Stimulated activated CD8-positive, alpha-beta memory T cell treated with anti-CD3 and anti-CD28 coated beads, Interleukin-4, amount 100 ng/mL, for 1 hour (primary cell): ENCODE measurements at places on chromosomes 11 and 22.

GRCh38 chr11:44785856-44786607 is 59.3 kb downstream of the TSPAN18 start:
- no peak for DNase-seq

DNA sequence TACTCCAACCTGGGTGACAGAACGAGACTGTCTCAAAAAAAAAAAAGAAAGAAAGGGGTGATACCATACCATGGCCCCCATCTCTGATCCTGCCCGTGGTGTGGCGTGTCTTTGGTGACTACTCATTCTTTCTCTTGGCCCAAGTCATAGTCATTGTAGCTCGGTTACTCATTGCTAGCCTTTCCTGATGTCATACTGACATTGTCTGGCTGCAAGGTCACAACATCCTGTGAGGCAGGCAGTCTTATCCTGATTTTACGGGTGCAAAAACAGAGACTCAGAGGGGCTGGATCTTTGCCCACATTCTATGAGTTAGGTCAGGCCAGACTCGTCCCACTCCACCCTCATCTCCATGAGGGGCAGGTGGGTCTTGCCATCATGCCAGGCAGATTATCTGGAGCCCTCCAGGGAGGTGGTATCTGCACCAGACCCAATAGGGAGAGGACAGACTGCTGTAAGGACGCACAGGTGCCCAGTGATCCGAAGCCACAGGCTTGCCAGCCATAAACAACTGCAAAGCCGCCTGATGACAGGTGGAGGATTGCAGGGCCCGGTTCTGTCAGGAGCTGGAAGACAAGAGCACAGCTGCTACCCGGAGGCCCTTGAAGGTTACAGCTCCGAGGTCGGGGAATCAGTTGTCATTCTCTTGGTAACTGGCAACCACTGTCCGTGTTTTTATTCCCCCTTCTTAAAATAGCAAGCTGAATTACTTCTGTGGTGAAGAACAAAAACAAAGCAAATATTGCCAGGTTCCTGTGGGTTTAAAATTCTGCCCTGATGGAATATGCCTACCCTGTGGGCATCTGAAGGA is 13.8 kb downstream of the TOM1 start:
- DNase-seq = no peak

DNA sequence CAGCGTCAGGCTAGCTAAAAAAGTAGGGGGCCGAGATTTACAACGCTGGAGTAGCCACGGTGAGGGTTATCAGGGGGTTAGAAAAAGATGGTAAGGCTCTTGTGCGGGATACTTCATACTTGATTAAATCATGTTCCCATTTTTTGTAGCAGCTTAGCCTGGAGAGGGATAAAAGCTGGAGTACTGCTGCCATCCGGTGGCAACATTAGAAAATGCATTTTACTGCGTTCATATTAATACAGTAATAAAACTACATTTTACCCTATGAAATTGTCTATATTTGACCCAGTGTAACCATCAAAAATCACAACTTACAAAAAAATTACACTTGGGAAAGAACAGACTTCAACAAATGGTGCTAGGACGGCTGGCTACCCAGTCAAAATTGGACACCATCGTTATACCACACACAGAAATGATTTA is 17.3 kb downstream of the RPUSD4 start:
- DNase-seq = no peak

DNA sequence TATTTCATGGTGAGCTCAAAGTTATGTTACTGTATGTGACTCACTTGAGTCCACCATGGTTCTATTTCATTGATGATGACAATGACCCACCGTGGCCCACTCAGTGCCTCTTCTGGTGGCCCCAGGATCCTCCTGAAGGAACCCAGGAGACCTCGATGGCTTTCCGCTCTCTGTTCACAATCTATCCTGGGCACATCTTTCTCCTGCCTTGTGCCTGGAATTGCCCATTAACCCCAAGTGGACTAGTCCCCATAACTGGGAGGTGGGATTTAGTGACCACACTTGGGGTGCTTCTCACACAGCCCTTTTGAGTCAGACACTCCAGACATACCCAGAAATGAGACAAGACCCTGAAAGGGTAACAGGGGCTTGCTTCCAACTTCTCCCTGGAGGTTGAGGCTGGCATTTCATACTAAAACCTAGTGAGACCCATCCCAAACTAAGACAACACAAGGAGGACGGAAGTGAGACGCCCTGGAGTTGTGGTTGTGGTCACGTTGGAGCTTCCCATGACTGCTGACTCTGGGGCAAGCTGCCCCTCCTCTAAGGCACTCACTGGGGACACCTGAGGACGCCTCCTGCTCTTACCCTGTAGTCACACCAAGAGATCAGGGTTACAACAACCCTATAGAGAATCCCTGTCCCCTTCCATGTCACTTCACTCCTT is 22.1 kb downstream of the IGLL5 start:
- DNase-seq = no peak

GRCh38 chr11:68255526-68255925 is 16.2 kb downstream of the C11orf24 start:
- DNase-seq = no peak

DNA sequence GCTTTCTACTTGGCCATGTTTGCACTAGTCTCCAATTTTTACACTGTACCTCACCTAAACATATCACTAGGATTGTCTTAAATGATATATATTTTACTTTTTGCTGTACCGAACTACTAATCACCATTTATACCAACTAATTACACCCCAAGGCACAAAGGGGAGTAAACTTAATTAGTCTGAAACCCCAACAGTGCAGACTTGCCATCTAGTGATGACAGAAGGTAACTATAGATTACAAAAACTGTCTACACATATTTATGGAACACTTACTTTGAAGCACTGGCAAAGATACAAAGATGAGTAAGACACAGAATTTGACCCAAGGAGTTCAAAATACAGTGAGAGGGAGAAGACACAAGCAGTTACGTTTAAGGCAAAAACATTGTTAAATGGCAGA is 139.7 kb downstream of the CNTN5 start:
- no peak for DNase-seq

- DNase-seq = no peak
Measured at GRCh38 chr11:4551346-4551979, 6.5 kb downstream of the OR52M1 start.

GRCh38 chr11:134052988-134053945 is 15.6 kb upstream of the JAM3 start:
- no peak for DNase-seq

GRCh38 chr11:81963018-81963417 is 770.6 kb downstream of the FAM181B start:
- no peak for DNase-seq

DNA sequence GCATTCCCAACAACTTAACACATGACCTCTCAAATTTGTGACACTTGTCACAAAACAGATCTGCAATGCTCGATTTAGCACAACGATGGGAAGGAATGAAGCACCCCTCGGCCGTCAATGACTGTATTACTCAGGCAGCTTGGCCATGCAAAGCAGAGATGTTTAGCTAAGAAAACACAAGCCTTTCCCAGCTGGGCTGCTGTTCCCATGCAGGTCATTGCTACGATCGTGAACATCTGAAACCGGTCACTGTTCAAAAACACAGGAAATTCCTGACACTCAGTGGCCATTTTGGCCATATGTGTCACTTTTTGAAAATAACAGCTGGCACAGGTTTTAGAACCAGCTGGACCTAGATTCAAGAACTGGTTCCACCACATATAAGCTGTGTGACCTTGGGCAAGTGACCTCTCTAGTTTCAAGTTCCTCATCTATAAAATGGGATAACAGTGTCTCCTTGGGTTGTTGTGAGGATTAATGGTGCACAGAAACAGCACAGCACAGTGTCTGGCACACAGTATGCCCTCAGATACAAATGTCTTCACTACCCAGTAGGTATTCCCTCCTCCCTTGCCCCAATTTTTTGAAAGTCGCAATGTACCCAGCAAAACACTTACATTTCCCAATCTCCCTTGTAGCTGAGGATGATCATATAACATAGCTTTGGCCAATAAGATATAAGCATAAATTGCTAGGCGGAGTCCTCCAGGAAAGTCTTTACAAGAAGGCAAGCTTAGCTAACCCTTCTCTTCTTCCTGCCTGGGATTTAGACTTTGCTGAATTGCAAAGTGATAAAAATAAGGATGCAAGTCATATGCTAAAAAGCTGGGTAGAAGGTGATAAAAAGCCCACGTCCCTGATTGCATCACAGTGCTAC is 93.1 kb downstream of the C11orf58 start:
- no peak for DNase-seq

GRCh38 chr11:119885861-119886567 is 157.0 kb upstream of the NECTIN1 start:
- DNase-seq = no peak

- DNase-seq = no peak
Measured at GRCh38 chr22:42644422-42645340, 4.3 kb upstream of the ATP5MGL start.

- no peak for DNase-seq
Measured at GRCh38 chr11:77141034-77141433, 13.0 kb downstream of the MYO7A start.

GRCh38 chr22:35739076-35739930 is 21.6 kb downstream of the APOL5 start:
- no peak for DNase-seq

- DNase-seq = no peak
Measured at GRCh38 chr11:3133261-3134217, 31.6 kb downstream of the OSBPL5 start.

- DNase-seq = no peak
Measured at GRCh38 chr11:122871302-122871701, 11.3 kb upstream of the JHY start.

- DNase-seq = no peak
Measured at GRCh38 chr11:90884181-90884580, 661.3 kb upstream of the CHORDC1 start.

GRCh38 chr11:64842851-64843685 is 1.4 kb downstream of the CDC42BPG start:
- no peak for DNase-seq

DNA sequence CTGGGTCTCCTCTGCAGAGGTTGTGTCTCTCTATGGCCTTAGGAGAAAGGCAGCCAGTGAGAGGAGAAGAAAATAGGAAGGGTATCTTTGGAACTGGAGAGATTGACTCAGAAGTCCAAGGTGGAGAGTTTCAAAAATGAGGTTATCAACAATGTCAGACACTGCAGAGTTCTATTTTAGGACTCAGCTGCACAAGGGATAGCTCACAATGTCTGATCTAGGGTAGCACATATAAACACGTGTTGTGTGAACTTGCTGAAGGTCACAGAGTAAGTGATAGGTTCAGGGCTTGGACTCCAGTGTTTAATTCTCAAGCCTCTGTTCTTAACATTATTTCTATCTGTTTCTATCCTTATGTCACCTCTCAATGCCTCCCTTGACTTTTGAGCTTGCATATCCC is 305.0 kb upstream of the LARGE1 start:
- DNase-seq = no peak

DNA sequence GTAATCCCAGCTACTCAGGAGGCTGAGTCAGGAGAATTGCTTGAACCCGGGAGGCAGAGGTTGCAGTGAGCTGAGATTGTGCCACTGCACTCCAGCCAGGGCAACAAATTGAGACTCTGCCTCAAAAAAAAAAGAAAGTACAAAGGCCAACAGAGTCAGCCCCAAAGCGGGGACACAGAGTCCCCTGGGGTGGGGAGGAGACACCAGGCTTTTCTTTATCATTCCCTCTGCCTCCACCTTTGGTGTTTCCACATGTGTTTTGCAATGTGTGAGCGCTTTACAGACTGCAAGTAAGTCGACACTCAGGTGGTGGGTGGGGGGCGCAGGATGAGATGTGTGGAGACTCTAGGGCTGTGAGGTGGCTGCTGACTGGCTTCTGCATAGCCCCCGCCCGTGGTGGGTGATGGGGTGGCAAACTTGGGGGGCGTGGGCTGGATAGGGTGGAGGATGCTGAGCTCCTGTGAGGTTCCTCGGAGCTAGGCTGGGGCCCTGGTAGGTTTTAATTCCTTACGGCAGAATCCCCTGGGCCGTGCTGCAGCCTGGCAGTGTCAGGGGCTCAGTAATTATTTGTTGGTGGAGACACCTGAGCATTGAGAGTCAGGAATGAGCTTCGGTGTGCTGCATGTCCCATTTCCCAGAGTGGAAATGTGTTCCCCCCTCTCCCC is 177.2 kb downstream of the CTTN start:
- no peak for DNase-seq

DNA sequence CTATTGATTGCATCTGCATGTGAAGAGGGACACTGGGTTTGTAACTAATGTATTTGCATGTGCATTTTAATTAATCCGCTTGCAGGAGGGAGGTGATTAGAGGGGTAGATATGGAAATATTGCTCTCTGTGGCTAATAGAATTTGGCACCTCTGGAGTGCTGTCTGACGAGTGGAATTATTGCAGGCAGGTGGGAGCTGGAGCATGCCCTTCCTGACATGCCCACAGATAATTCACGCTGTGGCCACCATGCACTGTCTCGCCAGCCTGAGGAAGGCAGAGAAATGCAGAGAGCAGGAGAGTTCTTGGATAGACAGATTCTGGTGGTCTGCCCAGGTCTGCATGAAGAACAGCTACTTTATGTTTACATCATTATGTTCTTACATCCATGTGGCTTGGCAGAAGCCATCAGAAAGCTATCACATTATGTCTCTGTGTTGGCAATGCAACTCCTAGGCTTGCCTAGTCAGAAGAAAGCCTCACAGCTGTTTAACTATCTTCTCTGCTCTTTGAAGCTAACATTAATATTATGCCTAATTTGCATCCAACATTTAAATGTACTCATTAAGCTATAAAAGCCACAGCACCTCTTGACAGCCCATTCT is 89.4 kb upstream of the DRD2 start:
- no peak for DNase-seq

GRCh38 chr22:22605074-22605404 is 39.4 kb upstream of the GGTLC2 start:
- DNase-seq = no peak

- no peak for DNase-seq
Measured at GRCh38 chr11:3092603-3093141, 35.4 kb upstream of the CARS1 start.

DNA sequence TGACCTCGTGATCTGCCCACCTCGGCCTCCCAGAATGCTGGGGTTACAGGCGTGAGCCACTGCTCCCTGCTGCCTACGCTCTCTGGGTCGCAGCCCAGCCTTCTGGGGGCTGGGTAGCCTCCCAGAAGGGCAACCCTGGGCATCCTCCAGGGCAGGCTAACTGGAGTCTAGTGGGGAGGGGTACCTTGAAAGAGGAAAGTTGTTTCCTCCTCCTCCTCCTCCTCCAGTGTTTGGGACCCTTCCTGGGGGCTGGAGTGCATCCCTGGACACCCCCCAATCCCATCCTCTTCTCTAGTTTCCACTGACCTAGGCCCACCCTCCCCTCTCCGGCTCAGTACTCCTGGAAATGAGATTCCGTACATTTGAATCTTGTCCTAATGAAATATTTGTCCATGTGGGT is 1.3 kb downstream of the PNPLA3 start:
- no peak for DNase-seq

DNA sequence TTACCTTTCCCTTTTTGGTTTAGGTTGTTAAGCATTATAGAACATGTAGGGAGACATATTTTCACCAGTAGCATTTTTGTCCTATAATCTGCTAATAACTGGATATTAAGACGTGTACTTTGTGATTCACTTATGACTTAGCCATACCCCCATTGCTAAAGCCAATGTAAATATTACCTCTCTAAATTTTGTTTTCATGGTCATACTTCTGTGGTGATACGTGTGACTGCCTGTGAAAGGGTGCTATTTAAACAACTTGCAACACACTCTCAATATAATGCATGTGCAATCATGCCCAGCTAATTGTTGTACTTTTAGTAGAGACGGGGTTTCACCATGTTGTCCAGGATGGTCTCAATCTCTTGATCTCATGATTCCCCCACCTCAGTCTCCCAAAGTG is 36.2 kb upstream of the PAK1 start:
- DNase-seq = no peak
